ENCODE measurements at places on chromosomes 2 and 18.
A peak's percentile ranks its signal among the peaks of the same experiment; 100 is the strongest.

GRCh38 chr2:102486941-102487702 lies 14.1 kb downstream of the SLC9A4 start:
- DNase-seq: no peak

- no peak for DNase-seq
Measured at GRCh38 chr2:229971298-229971790, 49.0 kb downstream of the FBXO36 start.

GRCh38 chr18:35592298-35592697 lies 10.8 kb downstream of the GALNT1 start:
- DNase-seq: no peak

DNA sequence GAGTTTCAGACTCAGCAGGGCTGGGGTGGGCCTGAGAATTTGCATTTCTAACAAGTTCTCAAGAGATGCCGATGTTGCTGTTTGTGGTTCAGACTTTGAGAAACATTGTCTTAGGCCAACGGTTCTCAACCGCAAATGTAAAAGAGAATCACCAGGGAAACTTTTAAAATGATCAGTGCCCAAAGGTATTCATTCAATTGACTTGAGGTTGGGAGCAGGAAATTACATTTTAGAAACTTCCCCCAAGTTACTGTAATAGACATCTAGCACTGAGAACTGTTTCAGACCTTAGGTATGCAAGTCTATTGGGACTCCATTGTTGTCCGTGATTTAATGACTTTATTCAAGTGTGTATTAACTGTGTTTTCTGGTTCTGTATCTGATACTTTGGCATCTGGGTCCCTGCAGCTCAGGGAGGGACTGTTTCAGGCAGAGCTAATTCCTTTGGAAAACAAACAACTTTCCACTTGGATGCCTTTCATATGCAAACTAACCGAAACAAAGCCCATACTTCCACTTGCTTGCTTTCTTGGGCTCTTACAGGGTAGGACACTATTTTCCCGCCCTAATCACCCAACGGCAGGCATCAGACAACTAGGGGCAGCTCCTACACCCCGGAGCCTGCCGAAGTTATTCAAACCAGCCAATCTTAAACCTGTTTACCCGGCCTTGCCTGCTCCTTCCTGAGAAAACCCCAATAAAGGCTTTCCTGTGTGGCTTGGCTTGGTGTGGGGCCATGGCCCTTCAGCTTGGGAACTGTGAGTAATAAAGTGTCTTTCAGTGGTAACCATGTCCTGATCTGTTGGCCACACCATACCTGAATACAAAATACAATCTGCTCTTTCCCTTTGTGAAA lies 97.6 kb downstream of the POLE4 start:
- no peak for DNase-seq

DNA sequence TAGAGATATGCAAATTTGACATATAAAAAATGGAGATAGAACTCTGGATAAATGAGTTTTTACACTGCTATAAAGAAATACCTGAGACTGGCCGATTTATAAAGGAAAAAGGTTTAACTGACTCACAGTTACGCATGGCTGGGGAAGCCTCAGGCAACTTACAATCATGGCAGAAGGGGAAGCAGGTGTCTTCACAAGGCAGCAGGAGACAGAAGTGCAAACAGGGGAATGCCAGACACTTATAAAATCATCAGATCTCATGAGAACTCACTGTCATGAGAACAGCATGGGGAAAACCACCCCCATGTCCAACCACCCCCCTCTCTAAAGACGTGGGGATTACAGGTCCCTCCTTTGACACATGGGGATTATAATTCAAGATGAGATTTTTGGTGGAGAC lies 1540.2 kb upstream of the SLC39A10 start:
- no peak for DNase-seq

DNA sequence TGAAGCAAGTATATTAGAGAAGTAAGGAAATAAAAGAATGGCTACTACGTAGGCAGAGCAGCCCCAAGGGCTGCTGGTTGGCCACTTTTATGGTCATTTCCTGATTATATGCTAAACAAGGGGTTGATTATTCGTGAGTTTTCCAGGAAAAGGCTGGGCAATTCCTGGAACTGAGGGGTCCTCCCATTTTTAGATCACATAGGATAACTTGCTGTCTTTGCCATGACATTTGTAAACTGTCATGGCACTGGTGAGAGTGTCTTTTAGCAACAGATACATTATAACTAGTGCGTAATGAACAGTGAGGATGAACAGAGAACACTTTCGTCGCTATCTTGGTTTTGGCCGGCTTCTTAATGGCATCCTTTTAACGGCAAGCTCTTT lies 2.6 kb upstream of the UBE2F start:
- no peak for DNase-seq

GRCh38 chr2:105238664-105239240 lies 2.8 kb upstream of the GPR45 start:
- no peak for DNase-seq

DNA sequence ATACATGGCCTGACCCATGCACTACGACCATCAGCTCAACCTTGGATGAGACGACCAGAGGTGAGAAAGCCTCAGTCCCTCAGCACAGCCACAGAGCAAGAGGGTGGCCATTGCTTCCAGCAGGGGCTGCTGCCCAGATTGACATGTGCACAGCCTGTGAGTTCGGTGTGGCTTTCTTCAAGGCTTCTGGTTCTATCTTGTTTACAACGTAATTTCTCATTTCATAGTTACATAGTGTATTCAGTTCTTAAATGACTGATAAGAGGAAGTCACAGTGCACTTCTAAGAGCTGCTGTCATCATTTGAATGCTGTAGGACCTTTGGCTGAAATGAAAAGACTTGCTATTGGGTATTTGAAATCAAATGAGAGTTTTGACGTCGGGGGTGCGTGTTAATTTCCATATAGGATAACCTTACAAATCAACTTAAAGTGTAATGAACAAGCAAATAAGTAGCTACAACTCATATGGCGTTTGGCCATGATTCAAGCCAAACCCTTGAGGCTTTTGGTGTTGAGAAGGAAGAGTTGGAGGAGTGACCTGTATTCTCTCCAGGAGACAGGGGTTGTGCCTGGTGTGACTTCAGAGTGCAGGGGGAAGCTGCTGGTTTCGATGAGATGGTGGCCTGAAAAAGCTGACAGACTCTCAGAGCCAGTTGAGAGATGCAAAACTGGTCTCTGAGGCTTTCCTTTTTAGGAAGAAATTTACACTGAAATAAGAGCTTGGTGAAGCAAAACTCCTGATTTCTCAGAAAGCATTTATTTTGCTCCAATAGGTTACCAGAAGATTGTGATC lies 51.0 kb downstream of the TSHZ1 start:
- DNase-seq: no peak

- no peak for DNase-seq
Measured at GRCh38 chr2:145408980-145409379, 889.1 kb upstream of the ZEB2 start.

GRCh38 chr2:36355151-36355889 lies at the start of gene CRIM1:
Gene CRIM1 (plus strand): TSS chr2:36355778. CDS start chr2:36356293, 515 bp downstream.
- DNase-seq: peak; percentile 88

- DNase-seq: no peak
Measured at GRCh38 chr18:10872304-10872703, 277.1 kb downstream of the PIEZO2 start.

DNA sequence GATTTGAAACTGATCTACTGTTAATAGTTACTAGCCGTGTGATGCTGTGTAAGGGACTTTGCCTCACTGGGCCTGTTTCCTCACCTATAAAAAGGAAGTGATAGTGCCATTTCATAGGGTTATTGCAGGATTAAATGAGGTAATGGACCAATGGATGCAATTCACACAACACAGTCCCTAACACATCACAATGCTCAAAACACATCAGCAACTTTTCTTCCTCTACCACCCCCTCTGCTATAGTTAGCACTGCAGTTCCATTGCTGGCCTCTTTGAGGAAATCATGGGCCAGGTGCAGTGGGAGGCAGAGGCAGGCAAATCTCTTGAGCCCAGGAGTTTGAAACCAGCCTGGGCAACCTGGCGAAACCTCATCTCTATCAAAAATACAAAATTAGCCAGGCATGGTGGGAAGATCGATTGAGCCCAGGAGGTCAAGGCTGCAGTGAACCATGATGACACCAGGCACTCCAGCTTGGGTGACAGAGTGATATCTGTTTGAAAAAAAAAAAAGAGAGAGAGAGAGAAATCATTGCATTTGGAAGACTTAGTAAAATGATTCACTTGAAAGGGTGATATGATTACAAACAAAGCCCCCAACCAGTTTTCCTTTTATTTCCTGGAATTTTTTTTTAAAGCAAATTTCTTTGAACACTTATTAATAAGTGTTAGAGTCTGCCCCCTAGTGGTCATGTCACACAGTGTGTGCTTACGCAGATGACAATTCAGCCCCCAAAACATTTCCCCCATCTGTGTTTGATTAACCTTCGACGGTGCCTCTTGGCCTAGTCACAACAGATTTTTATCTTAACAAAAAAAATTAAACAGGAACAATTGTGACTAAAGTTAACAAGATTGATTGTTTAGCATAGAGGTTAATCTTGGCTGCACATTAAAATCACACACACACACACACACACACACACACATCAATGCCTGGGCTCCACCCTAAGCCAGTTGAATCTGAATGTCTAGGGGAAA lies 88.6 kb upstream of the BCL11A start:
- peak; percentile 19 for DNase-seq

DNA sequence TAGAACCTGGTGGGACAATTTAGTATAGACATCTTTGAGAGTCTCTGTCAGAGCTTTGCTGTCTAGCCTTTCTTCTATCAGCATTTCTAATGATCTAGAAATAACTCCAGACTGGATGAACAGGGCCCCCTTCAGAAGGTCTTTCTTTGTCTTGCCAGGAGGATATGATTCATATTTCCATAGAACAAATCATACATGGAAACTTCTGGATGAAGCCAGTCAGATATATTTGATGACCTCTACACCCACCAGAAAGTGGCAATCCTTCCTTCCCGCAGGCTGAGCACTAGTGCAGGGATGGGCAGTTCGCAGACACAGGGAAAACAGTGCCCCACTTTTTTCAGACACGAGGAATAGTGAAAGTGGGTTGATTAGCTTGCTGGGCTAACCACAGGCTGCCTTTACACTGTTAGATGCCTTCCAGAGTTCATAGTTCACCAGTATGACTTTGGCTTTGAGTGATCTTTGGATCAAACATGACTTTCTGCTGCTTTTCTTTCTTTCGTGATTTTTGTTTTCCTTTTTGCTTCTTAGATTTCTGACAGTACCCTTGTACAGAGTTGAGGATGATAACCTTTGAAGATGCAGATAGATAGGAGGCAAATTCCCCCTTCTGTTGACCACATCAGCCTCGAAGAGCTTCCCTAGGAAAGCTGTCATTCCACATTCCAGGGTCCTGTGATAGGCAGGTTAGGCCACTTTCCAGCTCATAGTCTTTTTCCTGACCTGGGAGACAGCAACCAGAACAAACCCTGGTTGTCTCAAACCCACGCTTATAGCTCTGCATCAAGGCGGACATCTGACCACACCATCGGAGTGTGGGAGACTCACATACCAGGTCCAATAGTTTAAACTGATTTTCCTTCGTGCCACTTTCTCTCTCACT lies 237.0 kb downstream of the ZNF407 start:
- no peak for DNase-seq

- no peak for DNase-seq
Measured at GRCh38 chr2:31956312-31956711, 54.5 kb downstream of the MEMO1 start.

DNA sequence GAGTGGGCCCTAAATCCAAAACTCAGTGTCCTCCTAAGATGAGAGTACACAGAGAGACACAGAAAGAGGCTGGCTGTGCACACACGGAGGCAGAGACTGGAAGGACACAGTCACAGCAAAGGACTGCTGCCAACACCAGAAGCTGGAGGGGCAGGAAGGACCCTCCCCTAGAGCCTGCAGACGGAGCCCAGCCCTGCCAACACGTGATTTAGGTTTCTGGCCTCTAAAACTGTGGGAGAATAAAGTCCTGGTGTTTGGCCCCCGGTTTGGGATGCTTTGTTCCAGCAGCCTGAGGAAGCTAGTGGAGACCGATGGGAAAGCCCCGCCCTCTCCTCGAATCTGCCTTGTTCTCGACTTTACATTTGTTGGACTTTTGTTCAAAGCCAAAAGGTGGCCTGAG lies 10.6 kb downstream of the CNDP1 start:
- no peak for DNase-seq

DNA sequence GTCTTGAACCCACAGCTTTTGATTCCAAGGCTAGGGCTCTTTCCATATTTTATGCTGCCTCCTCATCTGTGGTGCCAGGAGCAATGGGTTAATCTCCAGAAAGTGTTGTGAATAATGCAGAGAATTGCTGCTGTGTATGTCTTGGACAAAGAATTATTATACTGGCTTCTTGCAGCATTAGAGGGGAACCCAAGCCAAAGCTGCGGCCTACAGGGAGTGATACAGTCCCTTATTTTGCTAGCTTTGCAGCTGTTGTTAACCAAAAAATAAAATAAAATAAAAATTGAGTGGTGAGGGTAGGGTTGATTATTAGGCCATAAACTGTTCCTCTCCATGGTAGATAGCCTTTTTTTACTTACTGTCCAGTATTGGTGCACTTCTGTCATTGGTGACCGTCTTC lies 16.7 kb downstream of the WIPF1 start:
- peak; percentile 82 for DNase-seq

DNA sequence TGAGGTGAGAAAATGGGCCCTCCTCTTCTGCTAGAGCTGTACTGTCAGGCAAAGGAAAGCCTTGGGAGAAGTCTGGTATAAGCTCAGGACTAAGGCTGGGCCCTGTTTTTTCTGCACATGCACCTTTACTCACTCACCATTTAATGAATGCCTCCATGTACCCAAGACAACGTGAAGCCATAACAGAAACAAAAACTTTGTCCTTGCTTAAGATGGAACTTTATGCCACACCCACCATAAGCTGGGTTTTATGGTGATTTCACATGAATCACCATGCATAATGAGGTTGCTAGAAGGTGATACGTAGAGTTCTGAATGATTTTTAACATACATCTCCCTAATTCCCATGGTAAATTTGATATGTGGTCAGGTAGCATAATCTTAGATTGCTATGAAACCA lies 63.7 kb upstream of the CYP26B1 start:
- DNase-seq: no peak

DNA sequence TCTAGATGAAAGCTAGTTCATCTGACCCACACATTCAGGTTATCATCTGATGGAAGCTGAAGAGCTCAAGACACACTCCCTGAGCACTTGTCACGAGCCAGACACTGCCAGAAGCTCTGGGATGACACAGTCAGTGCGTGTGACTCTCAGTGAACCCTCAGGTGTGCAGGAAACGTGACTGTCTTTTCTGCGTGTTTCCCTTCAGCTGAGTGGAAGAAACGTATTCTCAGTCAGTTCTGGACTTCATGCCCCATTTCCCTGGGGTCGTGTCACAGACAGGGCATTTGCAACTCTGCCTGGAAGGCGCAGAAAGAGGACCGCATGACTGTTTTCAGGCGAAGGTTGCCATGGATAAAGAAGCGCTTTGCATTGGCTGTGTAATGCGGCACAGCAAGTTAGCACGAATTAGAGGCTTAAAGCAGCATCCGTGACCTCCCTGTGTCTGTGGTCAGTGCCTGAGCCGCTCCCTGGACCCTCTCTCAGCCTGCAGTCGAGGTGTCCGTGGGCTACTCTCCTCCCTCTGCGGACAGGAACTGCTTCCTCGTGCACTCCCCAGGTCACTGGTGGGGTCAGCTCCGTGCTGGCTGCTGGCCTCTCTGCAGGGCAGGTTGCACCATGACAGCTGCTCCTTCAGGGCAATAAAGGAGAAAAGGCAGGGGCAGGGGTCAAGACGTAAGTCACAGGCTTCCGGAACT lies 3.3 kb upstream of the ALLC start:
- DNase-seq: no peak

GRCh38 chr2:9842487-9843228 lies 616 bp upstream of the TAF1B start:
- DNase-seq: no peak
